ENCODE measurements at places on chromosomes 7 and 10. TPM values are rescaled to one million over a fixed set of nuclear protein-coding genes. Genes with fewer than 3 reads are reported as not detected.

The CELF2 gene
- total RNA-seq = 137 TPM

DNA sequence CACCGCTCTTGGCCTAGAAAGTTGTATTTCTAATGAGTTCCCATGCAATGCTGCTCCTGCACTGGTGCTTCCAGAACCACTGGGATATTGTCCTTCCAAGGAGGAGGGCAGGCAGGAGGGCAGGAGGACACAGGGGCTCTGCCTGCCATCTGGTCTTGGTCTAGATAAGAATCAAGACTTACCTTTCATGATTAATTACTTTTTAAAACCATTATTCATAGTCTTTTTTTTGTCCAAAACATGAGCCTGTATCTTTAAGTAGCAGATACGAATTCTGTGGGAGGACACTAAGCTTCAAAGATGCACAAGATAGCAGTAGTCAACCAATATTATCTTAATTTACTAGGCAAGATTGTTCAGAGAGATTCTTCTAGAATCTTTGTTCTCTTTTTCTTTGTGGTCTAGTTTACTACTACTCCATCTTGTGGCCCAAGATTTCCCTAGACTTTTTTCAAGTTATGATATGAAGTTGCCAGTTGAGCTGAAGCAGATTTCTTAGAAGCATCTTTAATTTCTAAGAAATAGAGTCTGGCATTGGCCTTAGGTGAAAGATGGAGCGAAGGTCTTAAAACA lies 57.6 kb downstream of the RBM33 start:
- DNase-seq = no peak

GRCh38 chr10:60952846-60953220 lies 8.8 kb upstream of the RHOBTB1 start:
- DNase-seq = no peak

- no peak for DNase-seq
These were observed 52.9 kb downstream of the ZNF467 start for GRCh38 chr7:149720372-149721083.

- DNase-seq = no peak
These were observed 61.7 kb upstream of the UBE3C start for GRCh38 chr7:157077021-157077420.

GRCh38 chr10:8194050-8194449 lies 139.6 kb downstream of the GATA3 start:
- DNase-seq = no peak

GRCh38 chr7:4747746-4748145 lies 27.7 kb upstream of the AP5Z1 start:
- no peak for DNase-seq

Measured in activated naive CD8-positive, alpha-beta T cell treated with anti-CD3 and anti-CD28 coated beads for 36 hours (primary cell).